Amygdala (tissue), 56 donors: ENCODE measurements at places on chromosomes 3 and 15.

GRCh38 chr3:15796331-15796730 lies 1.4 kb downstream of the ANKRD28 start:
- no peak for DNase-seq

DNA sequence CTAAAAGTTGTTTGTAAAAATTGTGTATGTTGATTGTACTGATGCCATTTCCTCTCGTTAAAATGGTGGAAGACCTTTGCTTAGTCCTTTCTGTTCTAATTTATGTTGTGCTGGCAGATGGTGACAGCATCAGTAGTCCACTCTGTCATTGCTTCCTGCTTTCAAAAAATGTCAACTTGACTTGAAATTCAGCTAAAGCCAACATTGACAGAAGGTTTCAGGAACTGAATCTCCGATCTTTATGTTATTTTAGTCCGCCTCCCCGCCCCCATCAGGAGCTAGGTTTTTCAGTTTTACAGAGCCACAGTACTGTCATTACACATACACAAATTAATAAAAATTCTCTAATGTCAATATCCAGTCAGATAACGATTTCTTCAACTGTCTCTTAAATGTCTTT lies 1.5 kb downstream of the CEP63 start:
- DNase-seq, result no peak

DNA sequence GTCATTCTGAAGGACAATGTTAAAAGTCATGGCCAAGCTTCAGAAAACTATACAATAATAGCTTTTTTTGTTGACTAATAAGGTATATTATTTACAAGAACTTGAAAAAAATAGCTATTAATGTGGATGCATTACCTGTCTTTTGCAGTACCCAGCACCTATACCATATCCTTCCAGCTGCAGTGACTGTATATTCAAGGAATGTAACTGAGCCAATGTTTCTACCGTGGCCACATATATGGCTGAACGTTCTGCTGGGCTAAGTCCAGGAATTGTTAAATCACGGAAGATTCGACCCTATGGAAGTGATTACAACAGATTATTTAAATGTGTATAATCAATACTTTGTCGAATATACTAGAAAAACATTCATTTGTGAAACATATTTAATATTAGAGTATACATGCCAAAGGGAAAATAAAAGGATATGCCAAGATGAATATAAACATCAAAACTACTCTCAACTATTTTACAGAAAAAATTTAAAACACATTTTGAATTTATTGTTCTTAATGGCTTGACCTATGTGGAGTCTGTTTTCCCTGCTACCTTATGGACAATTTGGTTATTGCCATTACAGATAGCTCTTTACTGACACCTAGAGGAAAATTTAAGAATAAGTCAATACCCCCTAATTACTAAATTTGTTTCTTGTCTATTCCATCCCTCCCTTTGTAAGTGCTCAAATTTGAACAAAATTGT lies 17.6 kb downstream of the ACAD11 start:
- no peak for DNase-seq

- DNase-seq, result no peak
Observed at GRCh38 chr3:152977366-152977765, 142.4 kb downstream of the P2RY1 start.

DNA sequence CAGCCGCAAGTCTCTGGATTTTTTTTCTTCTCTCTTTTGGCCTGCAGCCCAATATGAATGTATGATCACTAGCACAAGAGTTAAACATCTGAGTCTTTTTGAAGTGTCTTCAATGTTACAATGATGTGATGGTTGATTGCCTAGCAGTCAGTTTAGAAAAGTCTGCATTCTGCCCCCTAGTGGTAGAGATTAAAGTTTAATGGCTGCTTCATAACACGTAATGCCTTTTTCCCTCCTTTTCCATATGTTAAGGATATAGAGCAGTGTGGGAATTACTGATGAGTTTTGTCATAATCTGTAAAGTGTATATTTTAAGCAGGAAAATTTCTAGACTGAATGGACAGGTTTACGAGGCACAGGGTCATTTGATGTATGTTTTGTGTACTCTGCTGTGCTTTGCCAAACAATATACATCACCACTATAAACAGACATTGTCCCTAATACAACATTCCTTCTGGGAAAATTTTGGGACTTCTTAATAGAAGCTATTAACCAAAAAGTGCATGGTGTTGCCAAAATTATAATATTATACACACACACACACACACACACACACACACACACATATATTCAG lies 1038.5 kb upstream of the NR2F2 start:
- DNase-seq, result no peak

GRCh38 chr3:155370198-155370597 lies 76.7 kb upstream of the STRIT1 start:
- no peak for DNase-seq

GRCh38 chr3:30548600-30548999 lies 57.8 kb upstream of the TGFBR2 start:
- DNase-seq, result no peak

DNA sequence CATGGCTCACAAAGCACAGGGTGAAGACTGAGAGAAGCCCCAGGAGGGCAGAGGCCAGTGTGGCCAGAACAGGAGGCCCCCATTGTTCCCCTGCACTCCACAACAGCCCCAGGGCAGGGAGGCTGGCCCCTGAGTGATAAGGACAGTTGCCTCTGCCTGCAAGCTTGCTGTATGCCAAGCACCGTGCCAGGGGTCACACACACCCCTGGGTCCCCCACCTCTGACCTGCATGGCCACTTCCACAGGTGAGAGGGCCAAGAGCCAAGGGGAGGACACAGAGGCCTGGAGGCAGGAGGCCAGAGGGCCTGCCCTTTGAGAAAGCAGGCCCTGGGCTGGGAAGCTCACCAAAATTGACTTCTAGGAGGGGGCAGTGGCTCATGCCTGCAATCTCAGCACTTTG lies 23.7 kb downstream of the ATRIP start:
- no peak for DNase-seq

- no peak for DNase-seq
Observed at GRCh38 chr3:142943870-142944269, 19.6 kb downstream of the PAQR9 start.

- no peak for DNase-seq
Observed at GRCh38 chr3:65723985-65724384, 314.7 kb downstream of the MAGI1 start.

DNA sequence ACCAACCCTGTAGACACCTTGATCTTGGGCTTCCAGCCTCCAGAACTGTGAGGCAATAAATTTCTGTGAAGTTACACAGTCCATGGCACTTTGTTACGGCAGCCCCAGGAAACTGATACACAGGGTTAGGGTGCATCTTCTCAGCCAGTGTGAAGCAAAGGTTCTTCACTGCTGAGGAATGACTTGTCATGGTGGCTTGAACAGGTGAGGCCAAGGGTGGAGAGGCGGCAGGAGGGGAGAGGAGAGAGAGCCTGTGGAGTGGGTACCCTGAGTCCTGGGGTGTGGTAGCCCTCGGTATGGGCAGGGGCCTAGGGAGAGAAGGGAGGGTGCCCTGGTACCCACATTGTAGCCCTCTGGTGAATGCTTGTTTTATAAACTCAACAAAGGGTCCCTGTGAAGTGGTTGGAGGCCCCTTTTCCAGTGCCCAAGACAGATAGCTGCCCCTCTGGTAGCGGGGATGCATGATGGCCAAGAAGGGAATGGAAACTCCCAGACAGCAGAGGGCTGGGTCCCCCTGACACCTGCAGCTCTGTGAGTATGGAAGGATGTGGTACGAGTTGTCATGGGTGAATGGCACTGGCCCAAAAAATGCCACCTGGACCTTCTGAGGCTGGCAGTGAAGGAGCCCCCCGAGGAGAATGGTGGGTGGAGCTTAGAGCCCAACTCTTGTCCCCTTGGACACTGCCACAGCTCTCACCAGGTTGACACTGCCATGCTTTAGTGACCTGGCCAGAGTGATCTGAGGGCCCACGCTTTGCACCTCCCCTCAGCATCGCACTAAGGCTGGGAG lies 49.6 kb downstream of the SPSB4 start:
- DNase-seq, result no peak

GRCh38 chr3:151276038-151276686 lies 2.2 kb downstream of the P2RY14 start:
- DNase-seq, result no peak

GRCh38 chr3:188165596-188165995 lies 11.6 kb downstream of the LPP start:
- no peak for DNase-seq

DNA sequence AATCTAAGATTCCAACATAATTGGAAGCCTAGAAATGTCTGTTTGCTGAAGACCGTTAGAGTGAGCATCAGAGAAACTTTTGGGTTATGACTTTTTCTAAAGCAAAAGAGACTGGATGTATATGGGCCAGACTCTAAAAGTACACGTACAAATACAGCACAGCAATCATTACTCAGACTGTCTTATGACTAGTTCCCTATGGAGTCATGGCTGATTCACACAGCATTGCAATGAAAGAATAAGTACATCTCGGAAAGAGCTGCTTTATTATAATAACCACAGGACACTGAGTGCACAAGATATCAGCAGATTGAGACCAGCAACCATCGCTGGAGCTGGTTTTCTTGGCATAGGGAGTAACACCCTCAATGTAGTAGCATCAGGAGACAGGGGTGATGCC lies 618.6 kb downstream of the NLGN1 start:
- DNase-seq, result no peak

- DNase-seq, result no peak
Observed at GRCh38 chr3:197718891-197719290, 17.8 kb downstream of the RUBCN start.

DNA sequence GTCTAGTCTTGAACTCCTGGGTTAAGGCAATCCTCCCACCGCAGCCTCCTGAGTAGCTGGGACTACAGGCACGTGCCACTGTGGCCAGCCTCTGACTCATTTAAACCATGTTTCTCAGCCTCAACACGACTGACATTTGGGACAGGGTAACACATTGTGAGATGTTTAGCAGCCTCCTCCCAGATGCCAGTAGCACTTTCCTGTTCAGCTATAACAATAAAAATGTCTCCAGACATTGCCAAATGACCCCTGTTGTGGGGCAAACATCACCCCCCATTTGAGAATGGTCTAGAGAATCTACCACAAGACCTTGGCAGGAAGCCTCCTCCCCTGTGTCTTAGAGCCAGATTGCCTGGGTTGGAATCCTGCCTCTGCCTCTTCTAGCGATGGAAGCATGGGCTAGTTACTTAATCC lies 8.4 kb downstream of the TMEM40 start:
- no peak for DNase-seq

- DNase-seq, result no peak
Observed at GRCh38 chr15:28169366-28169765, 70.3 kb upstream of the OCA2 start.

- DNase-seq, result no peak
Observed at GRCh38 chr3:70963431-70964275, 619.9 kb downstream of the FOXP1 start.

- no peak for DNase-seq
Observed at GRCh38 chr3:184488577-184488976, 73.0 kb upstream of the EPHB3 start.

GRCh38 chr3:41148901-41149300 lies 50.4 kb upstream of the CTNNB1 start:
- DNase-seq, result no peak

- DNase-seq, result no peak
Observed at GRCh38 chr3:32571192-32571485, 481 bp upstream of the DYNC1LI1 start.

DNA sequence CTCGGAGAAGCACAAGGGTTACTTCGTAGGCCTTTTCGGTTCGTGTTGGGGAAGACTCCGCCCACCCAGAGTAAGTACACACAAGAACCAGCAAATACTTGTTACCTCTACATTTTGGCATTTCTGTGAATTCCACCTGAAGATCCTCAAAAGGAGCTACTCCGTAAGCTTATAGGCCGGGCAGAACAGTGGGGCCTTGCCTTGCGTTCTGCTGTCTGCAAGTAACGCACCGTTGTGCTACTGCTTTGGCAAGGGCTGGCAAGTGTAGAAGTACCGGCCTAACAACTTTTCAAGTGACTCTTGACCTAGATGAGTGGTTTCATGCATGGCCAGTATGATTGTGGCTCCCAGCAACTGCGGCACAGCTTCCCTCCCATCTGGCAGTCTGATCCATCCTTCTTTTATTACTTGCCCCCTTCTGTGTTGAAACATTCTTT lies 6.4 kb upstream of the DNAAF4 start:
- DNase-seq, result no peak

DNA sequence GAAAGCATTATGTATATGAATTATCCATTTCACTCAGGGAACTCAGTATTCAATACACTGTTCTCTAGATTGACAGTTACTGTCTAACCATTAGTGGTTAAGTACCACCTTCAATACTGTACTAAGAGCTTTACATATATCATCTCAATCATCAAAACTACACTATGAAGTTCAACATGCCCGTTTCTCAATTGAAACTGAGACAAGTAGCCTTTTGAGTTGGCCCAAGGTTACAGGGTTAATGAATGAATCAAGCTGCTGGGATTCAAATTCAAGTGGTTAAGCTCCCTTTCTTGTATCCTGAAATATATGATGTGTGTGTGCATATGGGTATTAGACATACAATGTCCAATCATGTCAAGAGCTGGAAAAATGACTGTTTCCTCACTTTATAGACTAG lies 5.8 kb downstream of the TASOR start:
- DNase-seq, result no peak

- DNase-seq, result no peak
Observed at GRCh38 chr15:75815811-75816719, 27.2 kb upstream of the UBE2Q2 start.

GRCh38 chr3:167166594-167167253 lies 213.4 kb downstream of the ZBBX start:
- DNase-seq, result no peak

DNA sequence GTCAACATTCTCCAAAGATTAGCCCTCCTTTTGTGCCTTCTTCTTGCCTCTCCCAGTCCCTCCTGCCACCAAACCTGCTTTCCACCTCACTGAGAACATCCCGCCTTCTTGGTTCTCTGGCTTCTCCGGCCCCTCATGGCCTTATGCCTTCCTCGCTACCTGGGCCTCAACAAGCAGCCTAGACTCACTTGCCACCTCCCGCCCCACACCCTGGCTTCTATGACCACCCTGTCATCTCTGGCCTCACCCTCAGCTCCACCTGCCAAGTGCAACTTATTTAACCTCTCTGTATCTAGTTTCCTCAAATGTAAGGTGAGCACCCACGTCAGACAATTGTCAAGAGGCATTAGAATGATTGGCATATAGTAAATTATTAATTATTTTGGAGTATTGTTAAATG lies 68.8 kb upstream of the MEX3B start:
- DNase-seq, result no peak

DNA sequence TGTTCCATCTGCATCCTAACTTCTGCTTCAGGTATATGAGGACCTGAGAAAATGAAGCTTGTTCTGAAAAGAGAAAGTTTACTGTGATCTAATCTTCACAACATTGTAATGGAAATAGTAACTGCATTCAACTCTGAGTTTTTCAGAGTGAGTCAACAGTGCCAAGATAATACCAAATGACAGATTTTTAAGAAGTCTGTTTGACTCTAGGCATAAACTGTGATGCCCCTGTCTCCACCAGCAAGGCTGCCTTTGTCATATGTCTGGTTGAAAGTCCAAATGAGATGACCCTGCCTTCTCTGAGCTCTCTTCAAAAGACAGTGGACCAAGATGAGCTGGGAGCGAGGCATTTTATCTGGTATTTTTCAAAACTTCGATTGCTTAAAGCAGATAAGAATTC lies 44.8 kb upstream of the B3GNT5 start:
- no peak for DNase-seq

- DNase-seq, result no peak
Observed at GRCh38 chr3:185582236-185582635, 3.9 kb upstream of the SENP2 start.

GRCh38 chr3:186800285-186800684 lies 6.0 kb downstream of the RFC4 start:
- DNase-seq, result no peak
